ENCODE measurements at places on chromosomes 2 and 18. TPM values are rescaled to one million over a fixed set of nuclear protein-coding genes. Genes with fewer than 3 reads are reported as not detected.
A peak's percentile ranks its signal among the peaks of the same experiment; 100 is the strongest.

- H3K27me3 ChIP-seq = no peaks in the 10 kb centered on the region
- H3K4me1 ChIP-seq = no peaks in the 10 kb centered on the region
- no peak overlapping the region for H3K27ac ChIP-seq
- no peak for DNase-seq
- no peak overlapping the region for H3K4me3 ChIP-seq
These were observed 108.0 kb downstream of the RNF152 start for GRCh38 chr18:61784834-61785233.

DNA sequence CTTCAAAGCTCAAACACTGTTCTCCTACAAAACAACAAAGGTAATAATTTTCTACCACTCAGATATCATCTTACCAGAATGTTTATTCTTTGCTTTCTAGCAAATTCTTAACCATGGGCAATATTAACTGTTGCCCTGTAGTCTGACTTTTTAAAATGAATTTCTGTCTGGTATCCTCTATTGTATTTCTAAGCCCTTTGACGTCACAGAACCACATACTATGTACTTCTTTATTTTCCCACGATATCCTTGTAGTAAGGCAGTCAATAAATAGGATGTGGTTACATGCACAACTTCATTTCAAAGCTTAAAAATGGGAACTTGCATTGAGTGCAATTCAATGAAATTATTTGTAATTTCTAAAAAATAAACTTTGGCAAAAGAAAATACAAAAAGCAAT lies 58.7 kb downstream of the THADA start:
- no peak overlapping the region for H3K27ac ChIP-seq
- H3K27me3 ChIP-seq = no peaks in the 10 kb centered on the region
- no peaks in the 10 kb centered on the region for H3K36me3 ChIP-seq
- peak; percentile 6 for DNase-seq

DNA sequence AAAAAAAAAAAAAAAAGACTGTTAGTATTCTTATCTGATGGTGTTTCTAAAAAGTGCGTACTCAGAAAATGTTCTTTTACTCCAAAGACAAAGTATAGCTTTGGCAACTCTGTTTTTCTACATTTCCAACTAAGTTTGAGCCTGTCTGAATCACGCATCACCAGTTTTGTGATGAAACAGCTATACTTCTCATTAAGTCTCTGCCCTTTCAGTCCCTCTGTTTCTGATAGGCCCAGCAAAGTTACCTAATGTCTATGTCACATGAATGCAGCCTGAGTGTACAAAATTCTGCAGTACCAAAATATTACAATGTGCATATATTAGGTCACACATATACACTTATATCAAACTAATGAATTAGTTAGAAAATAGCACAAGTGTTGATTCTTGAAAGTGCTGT lies 22.4 kb downstream of the TWSG1 start:
- no peak overlapping the region for H3K27ac ChIP-seq
- DNase-seq = no peak
- H3K4me1 ChIP-seq = no peaks in the 10 kb centered on the region
- no peaks in the 10 kb centered on the region for H3K36me3 ChIP-seq

The ZNF516 gene
- 1.3 TPM for total RNA-seq

DNA sequence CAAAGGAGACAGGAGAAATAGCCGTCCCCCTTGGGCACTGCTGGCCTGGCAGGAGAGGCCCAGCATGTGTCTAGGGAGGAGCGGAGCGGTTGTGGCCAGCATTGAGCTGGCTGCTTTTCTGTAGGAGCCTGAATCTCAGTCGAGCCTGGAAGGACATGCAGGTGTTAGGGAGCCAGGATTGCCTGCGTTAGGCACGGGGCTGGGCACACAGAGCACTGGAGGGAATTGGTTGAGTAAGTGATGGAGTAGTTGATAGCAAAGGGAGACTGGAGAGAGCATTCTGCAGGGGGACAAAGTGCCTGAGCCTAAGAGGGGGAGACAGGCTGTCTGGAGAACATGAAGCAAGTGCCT lies 22.8 kb downstream of the ASAP2 start:
- H3K36me3 ChIP-seq = no peaks in the 10 kb centered on the region
- no peaks in the 10 kb centered on the region for H3K27me3 ChIP-seq
- no peak overlapping the region for H3K4me3 ChIP-seq
- DNase-seq = no peak
- H3K27ac ChIP-seq = no peak overlapping the region

The ALPG gene
- total RNA-seq = not detected

GRCh38 chr2:136023416-136023815 lies 38.0 kb upstream of the DARS1 start:
- no peaks in the 10 kb centered on the region for H3K27me3 ChIP-seq
- DNase-seq = no peak
- no peaks in the 10 kb centered on the region for H3K4me1 ChIP-seq
- H3K4me3 ChIP-seq = no peak overlapping the region

DNA sequence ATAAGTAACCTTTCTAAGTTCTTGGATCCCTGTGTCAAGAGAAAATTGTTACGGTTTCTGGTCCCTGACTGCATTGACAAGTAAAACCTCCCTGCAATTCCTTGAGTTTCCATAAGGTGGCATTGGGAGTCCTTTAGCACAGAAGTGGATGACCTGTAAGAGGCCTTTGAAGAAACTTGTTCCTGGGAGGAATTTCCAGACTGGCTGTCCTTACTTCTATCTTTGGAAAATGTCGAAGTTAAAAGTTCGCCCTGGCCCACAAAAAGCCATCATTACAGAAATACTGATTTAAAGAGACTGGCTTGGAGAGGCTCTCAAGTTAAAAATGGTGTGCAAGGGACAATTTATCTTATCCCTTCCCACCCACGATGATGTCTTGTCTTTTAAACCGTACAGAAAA lies 218.4 kb downstream of the CDH20 start:
- H3K27me3 ChIP-seq = no peaks in the 10 kb centered on the region
- peak; percentile 11 for DNase-seq
- no peak overlapping the region for H3K27ac ChIP-seq
- no peaks in the 10 kb centered on the region for H3K4me1 ChIP-seq
- H3K36me3 ChIP-seq = no peaks in the 10 kb centered on the region

DNA sequence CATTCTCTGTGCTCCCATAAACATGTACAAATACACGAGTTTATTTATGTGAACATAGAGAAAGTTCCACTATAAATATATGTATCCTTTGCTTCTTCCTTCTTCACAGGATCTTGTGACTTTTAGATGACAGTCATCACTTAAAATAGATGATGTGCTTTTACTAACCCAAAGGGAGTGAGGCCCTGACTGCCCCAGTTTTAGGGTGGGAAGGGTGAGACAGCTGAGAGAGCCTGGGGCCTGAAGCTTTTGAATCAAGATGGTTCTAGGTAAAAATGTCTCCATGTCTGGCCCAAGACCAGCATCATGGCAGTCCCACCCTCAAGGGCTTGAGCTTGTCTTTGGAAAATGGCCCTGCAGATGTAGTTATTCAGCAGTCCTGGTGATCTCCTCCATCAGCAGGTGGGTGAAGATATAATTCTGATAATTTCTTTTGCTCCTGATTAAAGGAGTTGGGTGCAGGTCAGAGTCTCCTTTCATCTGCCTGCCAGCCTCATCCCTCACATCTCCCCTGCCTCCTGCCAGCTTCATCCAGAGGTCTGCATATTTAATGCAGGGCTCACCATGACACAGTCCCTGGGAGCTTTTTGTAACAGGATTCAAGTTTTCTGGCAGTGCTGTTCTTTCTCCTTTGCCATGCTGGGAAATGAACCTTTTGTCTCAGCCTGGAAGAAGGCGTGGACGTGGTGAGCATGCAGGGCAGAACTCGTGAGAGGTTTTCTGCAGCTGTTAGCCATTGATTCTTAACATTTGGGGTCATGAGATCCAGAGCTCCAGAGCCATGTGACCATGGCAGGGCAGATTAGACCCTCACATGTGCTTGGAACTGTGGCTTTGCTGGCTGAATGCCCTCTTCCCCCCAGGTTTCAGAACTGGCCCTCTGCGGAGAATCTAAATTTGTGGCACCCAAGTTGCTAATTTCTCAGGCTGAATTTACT lies 2.7 kb downstream of the HRH4 start:
- H3K4me1 ChIP-seq = no peaks in the 10 kb centered on the region
- no peak overlapping the region for H3K4me3 ChIP-seq
- no peak overlapping the region for H3K27ac ChIP-seq
- H3K36me3 ChIP-seq = no peaks in the 10 kb centered on the region
- DNase-seq = no peak

DNA sequence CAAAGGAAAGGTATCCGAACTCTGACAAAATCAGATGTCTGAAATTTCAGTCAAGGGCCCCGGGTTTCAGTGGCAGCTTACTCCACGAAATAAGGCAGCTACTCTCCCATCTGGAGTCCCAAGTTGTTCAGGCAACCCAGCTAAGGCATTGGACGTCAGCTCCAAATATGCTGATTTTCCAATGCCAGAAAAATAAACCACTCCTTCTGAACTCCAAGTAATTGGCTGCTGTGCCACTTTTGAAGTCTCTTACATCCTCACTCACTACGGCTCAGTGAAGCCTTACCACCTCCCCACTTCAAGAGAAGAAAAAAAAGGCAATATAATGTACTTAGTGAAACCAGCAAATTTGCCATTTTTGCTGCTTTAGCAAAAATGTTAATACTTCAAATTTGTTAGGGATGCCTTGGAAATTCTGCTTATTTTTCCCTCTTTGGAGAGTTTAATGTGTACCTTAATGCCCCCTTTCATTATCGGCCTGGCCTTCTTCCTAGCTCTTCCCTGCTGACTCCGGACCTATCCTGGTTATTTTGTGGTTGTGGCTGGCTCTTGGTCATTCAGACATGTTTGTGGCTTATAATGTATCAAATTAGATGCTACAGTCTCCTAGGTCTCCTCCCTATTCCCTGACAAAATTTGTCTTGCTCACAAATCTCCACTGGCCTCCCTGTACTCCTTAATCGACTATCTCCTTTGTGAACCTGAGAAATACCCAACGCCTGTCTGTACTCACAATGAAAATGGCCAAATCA lies 589.2 kb upstream of the ZEB2 start:
- no peaks in the 10 kb centered on the region for H3K36me3 ChIP-seq
- no peak for DNase-seq
- H3K4me3 ChIP-seq = no peak overlapping the region
- no peaks in the 10 kb centered on the region for H3K27me3 ChIP-seq
- no peaks in the 10 kb centered on the region for H3K4me1 ChIP-seq

DNA sequence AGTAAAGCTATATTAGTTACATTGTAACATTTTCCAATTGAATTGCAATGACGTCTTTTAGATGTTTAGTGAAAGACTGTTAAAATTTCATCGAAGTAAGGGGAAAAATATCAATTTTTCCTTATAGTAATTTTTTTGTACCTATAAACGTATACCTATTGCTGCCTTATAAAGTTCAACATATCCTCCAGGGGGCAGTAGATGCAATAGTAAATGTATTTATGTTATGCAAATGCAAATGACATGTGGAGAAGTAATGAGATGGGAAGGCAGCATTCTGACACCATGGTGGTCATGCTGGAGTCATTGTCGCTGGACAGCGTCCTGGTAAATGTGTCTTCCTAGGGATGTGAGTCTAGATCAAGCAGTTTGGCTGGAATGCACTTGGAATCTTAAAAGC lies 38.7 kb downstream of the MSTN start:
- H3K36me3 ChIP-seq = no peaks in the 10 kb centered on the region
- H3K27me3 ChIP-seq = no peaks in the 10 kb centered on the region
- no peak overlapping the region for H3K4me3 ChIP-seq
- no peaks in the 10 kb centered on the region for H3K4me1 ChIP-seq

DNA sequence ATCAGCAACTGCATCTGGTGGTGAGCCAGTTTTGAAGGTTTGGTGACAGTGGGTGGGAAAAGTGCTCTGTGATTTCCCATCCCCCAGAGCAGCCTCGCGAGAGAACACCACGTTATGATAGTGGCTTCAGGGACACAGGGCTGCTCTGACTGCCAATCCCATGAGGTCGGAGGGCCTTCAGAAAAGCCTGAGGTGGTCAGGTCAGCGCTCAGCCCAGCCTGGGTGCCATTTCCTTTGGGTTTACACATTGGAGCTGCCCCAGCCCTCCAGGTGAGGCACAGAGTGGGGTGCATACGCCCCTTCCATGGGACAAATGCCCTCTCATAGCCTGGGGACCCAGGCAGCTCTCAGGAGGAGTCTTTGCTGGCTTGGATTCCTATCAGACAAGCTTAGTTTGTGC lies 126.8 kb downstream of the KCTD1 start:
- DNase-seq = no peak
- no peaks in the 10 kb centered on the region for H3K36me3 ChIP-seq
- H3K4me1 ChIP-seq = no peaks in the 10 kb centered on the region
- H3K27ac ChIP-seq = no peak overlapping the region

DNA sequence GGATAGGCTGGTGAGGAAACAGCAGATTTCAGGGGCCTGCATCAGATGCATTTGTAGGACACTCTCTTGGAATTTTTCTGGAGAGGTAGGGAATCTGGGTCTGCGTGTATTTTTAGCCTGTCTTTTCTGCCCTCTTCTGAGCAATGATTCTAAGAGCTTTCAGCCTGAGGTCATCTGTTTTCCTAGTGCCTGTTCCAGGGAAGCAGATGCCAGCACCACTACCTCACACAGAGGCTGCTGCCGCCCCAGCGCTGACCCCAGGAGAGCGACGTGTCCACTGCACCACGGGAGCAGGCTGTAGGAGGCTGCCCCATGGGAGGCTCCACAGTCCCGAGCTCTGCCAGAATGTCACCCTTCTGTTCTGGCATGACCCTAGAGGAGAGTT lies 316.5 kb downstream of the CYP26B1 start:
- DNase-seq = no peak
- H3K36me3 ChIP-seq = no peaks in the 10 kb centered on the region
- H3K27me3 ChIP-seq = no peaks in the 10 kb centered on the region

DNA sequence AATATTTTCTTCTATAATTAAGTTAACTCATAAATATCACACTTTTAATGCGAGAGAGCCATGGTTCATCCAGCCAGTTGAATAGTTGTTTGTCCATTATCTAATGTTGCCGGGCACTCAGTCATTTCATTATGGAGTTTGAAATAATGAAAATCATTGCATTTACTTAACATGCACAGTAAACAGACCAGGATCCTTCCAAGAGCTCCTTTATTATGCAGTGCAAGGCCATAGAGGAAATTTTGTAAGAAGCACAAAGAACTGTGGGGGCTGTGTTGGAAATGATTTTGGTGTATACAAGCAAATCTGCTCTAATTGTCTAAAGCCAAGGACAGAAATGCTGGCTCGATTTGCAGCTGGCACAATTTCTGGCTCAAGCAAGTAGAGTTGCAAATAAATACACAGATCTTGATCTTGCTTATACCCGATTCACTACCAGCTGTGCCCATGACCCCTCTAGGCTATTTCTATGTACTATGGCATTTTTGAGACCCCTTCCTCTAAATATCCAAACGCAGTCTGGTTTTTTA lies 400.3 kb upstream of the HNRNPA3 start:
- H3K4me1 ChIP-seq = no peaks in the 10 kb centered on the region
- DNase-seq = no peak
- no peak overlapping the region for H3K4me3 ChIP-seq
- no peaks in the 10 kb centered on the region for H3K36me3 ChIP-seq
- no peaks in the 10 kb centered on the region for H3K27me3 ChIP-seq

DNA sequence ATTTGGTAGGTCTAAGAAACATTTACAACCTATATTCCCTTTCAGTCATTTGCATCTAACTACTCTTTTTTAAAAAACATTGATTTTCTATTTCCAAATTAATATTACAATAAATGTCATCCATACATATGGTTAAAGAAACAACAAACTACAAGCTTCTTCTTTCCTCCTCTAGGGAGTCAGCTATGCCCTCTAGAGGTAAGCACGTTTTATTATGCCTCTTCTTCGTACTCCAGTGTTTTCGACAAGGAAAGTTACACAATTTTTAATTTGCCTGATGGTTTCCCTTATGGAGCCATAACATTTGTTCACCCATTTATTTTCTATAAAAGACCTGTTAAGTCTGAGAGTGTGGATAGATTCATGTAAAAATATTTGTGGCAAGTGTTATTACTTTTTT lies 183.4 kb upstream of the CDH7 start:
- H3K36me3 ChIP-seq = no peaks in the 10 kb centered on the region
- no peak for DNase-seq
- H3K4me3 ChIP-seq = no peak overlapping the region
- no peaks in the 10 kb centered on the region for H3K4me1 ChIP-seq

The QPCT gene
- 3.9 TPM for total RNA-seq

Data from CD8-positive, alpha-beta memory T cell (primary cell).